RPMI8226 (cell line): ENCODE measurements at places on chromosomes 5 and 9.

DNA sequence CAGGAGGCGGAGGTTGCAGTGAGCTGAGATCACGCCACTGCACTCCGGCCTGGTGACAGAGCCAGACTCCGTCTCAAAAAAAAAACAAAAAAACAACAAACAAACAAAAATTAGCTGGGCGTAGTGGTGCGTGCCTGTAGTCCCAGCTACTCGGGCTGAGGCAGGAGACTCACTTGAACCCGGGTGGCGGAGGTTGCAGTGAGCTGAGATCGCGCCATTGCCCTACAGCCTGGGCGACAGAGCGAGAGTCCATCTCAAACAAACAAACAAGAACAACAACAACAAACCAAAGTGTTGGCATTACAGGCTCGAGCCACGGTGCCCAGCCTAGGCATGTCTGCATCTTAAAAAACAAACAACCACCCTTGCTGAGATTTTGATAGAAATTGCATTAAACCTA is 12.2 kb downstream of the RNF44 start:
- DNase-seq, result no peak

DNA sequence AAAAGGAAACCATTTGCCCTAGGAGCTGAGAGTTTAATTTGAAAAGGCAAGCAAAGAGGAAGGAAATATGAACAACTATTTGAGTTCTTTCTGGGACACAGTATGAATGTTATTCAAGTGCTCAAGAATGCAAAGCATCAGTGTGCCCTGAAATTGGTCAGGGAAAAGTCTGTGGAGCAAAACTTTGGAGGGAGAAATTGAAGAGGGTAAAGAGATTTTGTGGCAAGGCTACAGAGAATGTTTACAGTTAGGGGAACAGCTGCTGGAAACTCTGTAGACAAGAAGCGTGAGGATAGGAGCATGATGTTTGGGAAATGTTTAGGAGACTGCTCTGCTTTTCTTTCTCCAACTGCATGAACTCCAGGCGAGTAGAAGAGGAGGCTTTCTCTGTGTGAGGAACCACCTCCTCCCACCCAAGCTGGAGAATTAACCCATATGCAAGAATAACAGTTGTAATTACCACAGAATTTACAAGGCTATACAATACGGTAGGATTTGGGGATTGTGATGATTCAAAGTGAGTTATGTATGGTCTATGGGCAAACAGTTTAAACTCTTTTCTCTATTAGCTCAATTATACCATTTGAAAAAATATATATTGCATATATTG is 75.4 kb upstream of the IL7R start:
- DNase-seq, result no peak

- no peak for DNase-seq
Measured at GRCh38 chr5:152405145-152405544, at the start of gene NMUR2. Gene NMUR2, minus strand, starts transcription at chr5:152405279. Its CDS starts 166 bp downstream, at chr5:152405113.

DNA sequence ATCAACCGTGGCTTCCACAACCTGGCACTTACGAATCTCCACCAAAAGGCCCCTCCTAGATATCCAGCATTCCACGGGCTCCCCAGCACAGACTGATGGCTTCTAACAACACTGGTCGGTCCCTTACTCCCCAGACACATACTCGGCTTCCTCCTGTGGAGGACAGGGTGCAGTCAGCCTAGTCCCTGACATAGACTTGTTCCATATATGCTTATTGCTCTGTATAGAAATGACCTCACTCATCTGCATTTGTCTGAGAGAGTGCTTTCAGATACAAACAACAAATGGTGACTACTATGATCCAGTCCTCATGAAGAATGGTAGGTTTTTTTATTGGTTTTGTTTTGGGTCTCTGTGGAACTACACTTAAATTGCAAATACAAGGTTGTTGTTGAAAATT is 72.4 kb downstream of the TMEM215 start:
- DNase-seq, result no peak

GRCh38 chr5:148639081-148639480 is 15.2 kb downstream of the HTR4 start:
- DNase-seq, result no peak

GRCh38 chr5:92917044-92917443 is 664.0 kb downstream of the NR2F1-AS1 start:
- DNase-seq, result no peak

DNA sequence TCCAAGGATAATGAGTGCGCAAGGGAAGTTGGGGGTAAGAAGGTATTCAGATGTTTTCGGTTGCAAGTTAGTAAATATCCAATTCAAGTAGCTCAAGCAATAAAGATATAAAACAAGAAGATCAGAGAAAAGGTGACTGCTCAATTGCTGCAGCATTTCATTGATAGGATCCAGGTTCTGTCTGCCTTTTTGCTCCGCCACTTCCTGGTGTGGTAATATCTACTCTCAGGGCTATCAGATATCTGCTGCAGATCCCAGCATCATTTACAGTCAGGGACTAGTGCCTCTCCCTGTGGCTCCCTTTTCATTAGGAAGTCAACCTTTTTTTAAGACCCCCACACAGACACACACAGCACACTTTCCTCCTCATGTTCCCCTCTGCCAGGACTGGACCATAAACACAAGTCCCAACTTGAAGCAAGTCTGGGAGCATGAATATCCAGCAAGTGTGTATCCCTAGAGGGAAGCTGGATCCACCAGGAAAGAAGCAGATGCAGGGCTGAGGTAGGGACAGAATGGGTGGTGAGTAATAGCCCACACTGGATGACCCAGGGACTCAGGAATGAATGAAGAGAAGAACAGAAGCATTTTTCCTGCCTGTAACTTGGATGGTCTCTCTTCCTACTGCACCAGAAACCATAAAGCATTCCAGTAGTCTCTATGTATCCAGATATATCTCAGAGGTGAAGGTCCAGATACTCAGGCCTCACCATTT is 53.7 kb downstream of the ZNF622 start:
- DNase-seq, result no peak

GRCh38 chr9:78144663-78145377 is 91.1 kb upstream of the CEP78 start:
- DNase-seq, result no peak

DNA sequence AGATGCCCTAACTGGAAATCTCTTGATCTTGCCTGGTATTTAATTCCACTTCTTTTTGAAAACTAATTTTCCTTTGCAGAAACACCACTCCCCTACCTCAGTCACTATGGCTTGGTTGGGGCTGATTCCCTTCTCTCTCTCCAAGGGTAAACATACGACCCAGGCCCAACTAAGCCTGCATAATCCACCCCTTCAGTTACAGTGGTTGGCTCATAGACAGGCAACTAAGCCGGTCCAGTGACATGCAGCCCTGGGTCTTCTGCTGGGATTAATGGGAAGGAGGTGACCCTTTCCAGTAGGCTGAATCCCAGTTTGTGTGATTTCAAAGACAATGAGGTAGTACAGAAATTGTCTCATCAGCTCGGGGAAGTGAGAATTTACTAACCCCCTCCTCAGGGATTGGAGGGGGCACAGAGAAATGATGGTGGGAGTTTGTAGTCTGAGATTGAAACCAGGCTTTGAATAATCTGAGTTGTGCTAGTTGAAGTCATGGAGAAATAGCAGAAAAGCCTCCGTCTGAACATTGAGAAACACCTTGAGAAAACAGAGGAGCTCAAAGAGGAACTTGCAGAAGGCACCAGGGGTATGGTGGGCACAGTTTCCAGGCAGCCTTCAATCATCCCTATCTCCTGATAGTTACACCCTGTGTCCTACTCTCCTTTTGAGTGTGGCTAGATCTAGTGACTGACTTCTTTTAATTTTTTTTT is 148.9 kb downstream of the GCNT1 start:
- DNase-seq, result no peak

DNA sequence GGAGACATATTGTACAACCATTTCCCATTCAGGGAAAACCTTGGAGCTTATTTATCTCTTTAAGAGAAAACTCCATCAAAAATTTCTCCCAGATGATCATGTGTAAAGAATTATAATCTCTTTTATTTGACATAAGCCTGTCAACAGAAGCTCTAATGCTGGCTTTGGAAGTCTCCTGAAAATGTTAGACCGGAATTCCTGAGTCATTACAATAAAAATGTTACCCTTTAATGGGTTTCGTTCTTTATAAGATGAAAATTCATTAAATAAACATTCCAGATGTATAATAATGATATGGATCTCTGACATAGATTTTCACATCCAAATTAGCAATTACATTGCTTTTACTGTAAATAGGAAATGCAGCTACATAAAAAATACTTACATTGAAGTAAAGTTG is 1036.4 kb downstream of the EFNA5 start:
- no peak for DNase-seq

- DNase-seq, result no peak
Measured at GRCh38 chr5:35477911-35478310, 139.8 kb upstream of the SPEF2 start.

DNA sequence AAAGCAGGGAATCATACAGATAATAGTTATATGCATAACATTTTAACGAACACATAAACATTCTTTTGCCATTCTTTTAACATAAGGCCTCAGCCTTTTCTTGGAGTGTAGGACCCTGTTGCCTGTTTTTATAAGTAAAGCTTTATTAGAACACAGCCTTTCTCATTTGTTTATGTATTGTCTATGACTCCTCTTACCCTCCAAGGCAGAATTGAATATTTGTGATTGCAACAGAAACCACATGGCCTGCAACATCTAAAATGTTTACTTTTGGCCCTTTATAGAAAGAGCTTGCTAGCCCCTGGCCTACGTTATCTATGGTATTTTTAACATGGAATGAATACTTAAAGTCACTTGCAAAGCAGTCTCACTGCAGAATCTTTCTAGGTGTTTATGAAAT is 2.6 kb downstream of the SLC31A1 start:
- DNase-seq, result no peak

- no peak for DNase-seq
Measured at GRCh38 chr9:98225015-98225442, 30.4 kb downstream of the TBC1D2 start.

- DNase-seq, result peak; percentile 88
Measured at GRCh38 chr5:154221371-154221896, 30.9 kb downstream of the GALNT10 start.

- DNase-seq, result peak; percentile 99
Measured at GRCh38 chr5:133051542-133052316, at the start of gene HSPA4. Gene HSPA4, plus strand, starts transcription at chr5:133052013. Its CDS starts 238 bp downstream, at chr5:133052251.

DNA sequence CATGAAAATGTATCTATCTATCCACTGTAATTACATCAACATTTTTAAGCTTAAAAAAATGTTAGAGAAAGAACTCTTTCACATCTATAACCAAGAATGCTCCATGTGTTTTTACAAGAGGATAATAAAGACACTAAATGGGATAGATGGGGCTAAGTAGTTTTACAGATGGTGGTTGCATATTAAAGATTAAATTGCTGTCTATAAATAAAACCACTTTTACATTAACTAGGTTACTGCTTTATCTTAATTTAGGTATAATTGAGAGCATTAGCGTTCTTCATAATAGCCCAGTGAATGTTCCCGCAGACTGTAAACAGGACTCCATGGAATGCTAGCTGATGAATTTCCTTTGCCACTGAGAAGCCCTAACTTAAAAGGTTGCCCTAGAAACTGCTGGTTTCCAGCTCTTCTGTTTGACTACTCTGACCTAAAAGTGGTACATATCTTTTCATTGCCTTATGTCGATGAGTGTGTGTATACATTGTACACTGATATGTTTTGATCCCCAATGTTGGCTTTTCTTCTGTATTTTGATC is 117.9 kb downstream of the SGCD start:
- no peak for DNase-seq

DNA sequence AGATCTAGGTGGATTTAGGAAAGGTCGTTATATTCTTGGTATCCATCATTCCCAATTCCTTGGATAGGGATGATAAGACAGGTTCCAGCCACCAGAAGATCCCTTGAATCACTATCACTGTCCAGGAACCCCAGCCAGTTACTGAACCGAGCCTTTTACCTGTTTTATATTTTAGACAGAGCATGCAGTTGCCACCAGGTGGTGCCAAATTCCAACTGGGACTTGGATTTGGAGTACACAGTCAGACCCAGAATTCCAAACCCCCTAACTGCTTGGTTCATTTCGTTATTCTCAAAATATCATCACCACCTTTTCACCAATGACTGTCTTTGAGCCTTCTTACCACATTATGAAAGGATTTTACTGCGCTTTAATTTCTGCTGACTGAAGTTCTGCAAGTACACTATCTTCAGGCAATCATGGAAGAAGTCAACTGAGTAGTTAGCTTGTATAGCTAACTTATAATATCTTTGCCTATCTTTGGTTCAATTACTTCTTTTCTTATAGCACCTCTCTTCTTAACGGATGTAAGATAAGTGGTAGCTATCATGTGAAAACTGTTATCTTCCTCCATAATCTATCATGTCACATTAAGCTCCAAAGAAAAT is 191.8 kb downstream of the PRR16 start:
- peak; percentile 47 for DNase-seq

DNA sequence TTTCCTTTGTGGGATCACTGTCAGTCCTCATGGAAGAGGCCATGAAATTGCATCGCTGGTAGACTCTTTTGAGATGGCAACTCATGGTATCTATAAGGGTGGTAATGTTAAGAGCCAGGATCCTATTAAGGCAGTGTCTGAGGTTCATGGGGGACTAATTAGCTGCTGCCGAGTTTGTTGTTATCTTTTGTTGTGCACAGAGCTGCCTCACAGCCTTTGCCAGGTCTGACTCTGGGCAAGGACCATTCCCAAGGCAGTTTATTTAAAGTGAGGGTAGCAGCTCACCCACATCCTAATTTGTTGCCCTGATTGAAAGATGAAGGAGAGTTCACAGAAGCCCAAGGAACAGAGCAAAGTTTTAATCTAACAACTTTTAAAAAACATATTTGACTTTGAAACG is 7.9 kb downstream of the SMARCA2 start:
- DNase-seq, result no peak

DNA sequence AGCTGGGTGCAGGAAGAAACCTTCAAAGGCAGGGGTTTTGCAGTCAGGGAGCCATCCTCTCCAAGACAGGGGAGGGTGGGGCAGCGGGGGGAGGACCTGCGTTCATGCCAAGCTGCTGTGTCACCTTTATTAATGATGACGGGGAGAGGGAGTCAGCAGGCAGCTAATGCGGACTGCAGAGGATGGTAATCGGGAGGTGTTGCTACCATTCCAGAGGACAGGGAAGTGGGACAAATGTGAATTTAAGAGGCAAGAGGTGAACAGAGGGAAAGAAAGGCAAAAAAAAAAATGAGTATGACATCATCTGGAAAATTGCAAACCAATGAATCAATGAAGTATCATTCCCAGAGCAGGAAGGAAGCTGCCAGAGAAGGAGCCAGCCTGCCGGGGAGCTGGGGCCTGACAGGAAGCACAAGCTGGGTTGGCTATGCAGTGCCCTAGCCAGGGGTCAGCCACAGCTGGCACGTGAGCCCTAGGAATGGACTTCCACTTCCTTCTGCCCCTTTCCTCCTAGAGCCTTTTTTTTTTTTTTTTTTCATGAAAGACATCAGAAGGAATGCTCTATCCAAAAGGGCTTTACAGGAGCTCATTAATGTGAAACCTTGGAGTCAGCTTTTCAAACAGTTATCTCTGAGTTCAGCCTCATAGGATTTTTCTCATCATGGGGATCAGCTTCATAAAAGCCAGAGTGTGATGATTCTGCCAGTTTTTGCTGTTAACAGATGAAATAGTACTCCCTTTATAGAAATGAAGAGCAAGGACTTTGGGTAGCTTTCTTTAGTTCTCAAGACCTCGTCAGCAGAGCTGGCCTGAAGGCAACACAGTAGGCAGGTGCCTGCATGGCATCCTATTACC is 9.2 kb downstream of the INSYN2B start:
- DNase-seq, result no peak
